ENCODE measurements at places on chromosomes 11 and 22. TPM values are rescaled to one million over a fixed set of nuclear protein-coding genes. Genes with fewer than 3 reads are reported as not detected.

GRCh38 chr22:47417699-47418098 lies 655.2 kb downstream of the TBC1D22A start:
- H3K4me1 ChIP-seq = no peaks in the 10 kb centered on the region
- H3K27ac ChIP-seq = no peak overlapping the region
- no peak for DNase-seq
- H3K36me3 ChIP-seq = no peaks in the 10 kb centered on the region

DNA sequence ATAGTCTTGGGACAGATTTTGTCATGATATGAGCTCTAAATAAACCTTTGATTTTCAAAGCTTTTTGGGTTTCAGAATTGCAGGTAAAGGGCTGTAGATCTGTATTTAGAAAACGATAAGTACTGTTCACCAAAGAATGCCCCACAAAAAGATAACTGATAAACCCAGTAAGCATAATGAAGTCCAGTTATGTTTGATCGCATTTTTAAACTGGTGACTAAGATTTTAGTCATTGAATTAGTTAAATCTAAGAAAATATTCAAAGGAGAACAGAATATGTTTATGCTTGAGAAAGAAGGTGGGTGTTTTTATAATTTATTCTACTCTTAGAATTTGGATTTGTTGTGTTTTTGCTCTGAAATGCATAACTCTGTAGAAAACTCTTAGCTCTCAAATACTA lies 11.6 kb downstream of the DEPDC7 start:
- DNase-seq = no peak
- H3K4me1 ChIP-seq = no peaks in the 10 kb centered on the region

GRCh38 chr11:93579187-93579751 lies 36.1 kb upstream of the SMCO4 start:
- H3K4me1 ChIP-seq = no peaks in the 10 kb centered on the region
- no peak overlapping the region for H3K27ac ChIP-seq
- no peaks in the 10 kb centered on the region for H3K36me3 ChIP-seq
- no peak overlapping the region for H3K4me3 ChIP-seq
- peaks cover 24% of the 10 kb centered on the region for H3K27me3 ChIP-seq
- DNase-seq = peak; percentile 4

PGM2L1 gene
- 5.9 TPM for total RNA-seq

Data from activated CD8-positive, alpha-beta T cell treated with anti-CD3 and anti-CD28 coated beads for 36 hours (primary cell).